ENCODE measurements at places on chromosomes 2 and 18.

GRCh38 chr2:231334981-231335380 lies 60.5 kb upstream of the B3GNT7 start:
- no peak for DNase-seq

DNA sequence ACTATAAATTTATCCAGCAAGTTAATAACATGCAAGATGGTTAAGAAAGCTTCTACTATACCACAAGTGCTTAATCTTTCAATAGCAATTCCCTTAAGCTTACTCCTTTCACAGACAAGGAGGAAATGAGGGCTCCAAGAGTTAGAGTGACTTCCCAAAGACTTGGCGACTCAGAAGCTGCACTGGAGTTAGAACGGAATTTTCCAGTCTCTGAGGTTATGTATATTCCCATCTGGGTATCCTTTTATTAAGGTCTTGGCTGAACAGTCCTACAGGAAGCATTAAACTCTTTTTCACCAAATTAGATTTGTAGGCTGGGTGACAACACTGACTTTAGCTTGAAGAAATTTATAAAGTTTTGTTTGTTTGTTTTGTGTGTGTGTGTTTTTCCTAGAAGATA lies 256.9 kb upstream of the DPP10 start:
- DNase-seq, result no peak

GRCh38 chr2:83943265-83943664 lies 515.8 kb downstream of the SUCLG1 start:
- no peak for DNase-seq

DNA sequence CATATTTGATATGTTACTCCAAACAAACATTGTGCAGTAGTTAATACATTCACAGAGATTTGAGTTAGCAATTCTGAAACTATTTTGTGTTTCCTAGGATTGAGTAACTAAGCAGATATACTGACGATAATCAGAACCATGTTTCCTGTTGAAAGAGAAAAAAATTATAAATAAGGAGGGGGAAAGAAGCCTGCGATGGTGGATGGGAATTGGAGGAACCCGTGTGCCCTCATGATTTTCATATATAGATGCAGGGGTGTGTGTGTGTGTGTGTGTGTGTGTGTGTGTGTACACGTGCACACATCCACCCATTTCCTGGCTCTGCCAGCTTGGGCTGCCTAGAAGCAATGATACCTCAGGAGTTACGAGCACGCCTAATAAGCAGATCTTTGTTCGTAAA lies 56.9 kb downstream of the LPIN2 start:
- no peak for DNase-seq

GRCh38 chr2:224174990-224175389 lies 135.9 kb upstream of the SERPINE2 start:
- no peak for DNase-seq

GRCh38 chr2:45944074-45944473 lies 292.6 kb downstream of the PRKCE start:
- DNase-seq, result no peak

- no peak for DNase-seq
Observed at GRCh38 chr2:64866797-64867196, 122.4 kb upstream of the SLC1A4 start.

DNA sequence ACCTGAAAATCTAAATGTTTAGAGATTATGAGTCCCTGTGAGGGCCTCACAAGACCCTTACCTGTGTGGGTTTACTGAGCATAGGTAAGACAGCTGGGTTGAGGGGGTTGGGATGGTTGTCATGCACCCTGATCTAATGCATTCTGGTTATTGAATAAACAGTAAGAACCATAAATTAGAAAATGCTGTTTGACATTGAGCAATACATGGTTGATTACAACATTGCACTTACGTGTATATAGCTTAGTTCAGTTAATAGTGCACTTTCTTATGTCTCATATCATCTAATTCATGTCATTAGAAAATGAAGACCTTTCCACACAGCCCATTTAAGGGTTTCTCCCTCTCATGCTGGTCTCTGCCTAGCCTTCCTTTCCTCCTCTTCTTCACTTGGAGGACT lies 253.5 kb upstream of the ATP5MC3 start:
- DNase-seq, result no peak

All from stimulated activated CD4-positive, alpha-beta T cell treated with anti-CD3 and anti-CD28 coated beads, Interleukin-2, amount 100 ng/mL, for 48 hours (primary cell).